ENCODE measurements at places on chromosomes 5 and 9.

DNA sequence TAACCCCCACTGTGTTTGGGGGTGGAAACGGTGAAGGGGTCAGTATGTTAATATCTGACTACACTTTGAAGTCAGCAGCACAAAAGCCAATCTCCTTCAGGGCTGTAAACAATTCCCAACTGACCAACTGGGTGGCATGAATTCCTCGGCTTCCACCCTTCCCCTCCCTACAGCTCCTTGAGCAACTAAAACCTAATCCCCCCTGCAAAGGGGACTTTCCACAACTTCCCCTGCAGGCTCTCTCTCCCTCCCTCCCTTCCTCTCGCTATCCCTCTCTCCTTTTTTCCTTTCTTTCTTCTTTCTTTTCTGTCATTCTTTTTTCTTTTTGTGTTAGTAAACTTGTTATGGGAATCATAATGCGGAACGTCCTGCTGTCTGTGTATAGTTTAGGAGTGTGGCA lies 65.1 kb upstream of the PTCH1 start:
- DNase-seq, result no peak

DNA sequence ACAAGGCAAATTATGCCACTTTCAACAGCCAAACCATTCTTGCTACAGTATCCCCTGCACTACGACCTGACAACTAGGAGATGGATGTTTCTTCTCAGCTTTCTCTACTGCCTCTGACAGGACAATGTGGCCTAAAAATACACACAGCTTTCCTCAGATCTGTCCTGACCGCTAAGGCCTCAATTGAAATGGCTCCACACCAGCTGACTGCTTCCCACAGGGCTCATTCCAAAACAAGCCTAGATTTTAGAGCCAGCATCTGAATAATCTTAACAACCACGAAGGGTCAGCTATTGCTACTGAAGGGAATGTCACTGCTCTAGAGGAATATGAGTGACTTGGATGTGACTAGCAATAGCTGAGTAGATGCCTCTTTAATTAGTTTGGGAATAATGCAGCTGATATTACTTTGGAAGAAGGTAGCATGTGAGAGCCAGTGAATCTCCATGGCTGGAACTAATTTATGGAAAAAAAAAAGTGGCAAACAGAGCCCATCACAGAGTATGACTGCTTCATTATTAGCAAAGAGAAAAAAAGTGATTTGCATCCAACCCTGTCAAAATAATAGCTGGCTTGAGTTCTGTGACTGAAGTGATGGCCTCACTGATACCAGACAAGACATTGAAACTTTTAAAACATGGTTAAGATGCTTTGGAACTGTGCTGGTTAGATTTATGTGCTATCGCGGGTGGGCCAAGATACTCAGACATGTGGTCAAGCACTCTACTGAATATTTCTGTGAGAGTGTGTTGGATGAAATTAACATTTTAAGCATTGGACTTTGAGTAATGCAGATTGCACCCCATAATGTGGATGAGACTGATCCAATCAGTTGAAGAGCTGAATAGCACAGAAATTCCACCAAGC lies 450.2 kb downstream of the NR2F1-AS1 start:
- peak; percentile 74 for DNase-seq

DNA sequence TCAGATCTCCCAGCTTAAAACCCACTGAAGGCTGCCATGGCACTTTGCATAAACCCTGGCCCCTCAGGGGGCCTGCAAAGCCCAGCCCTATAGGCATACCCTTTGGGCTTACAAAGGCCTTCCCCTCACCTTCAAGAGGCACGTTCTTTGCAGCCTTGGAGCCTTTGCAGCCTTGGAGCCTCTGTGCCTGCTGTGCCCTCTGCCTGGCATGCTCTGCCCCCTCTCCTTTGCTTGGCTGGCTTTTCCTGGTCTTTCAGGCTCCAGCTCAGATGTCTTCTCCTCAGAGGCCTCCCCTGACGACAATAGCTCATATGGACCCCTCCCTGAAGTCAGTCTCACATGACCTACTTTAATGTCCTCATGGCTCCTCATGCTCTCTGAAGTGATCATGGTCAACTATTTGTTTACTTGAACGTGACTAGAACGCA lies 60.3 kb downstream of the CXXC5 start:
- DNase-seq, result no peak

- no peak for DNase-seq
Measured at GRCh38 chr5:178458140-178458539, 132.1 kb downstream of the COL23A1 start.

- no peak for DNase-seq
Measured at GRCh38 chr9:11551106-11551505, 938.3 kb upstream of the PTPRD start.

DNA sequence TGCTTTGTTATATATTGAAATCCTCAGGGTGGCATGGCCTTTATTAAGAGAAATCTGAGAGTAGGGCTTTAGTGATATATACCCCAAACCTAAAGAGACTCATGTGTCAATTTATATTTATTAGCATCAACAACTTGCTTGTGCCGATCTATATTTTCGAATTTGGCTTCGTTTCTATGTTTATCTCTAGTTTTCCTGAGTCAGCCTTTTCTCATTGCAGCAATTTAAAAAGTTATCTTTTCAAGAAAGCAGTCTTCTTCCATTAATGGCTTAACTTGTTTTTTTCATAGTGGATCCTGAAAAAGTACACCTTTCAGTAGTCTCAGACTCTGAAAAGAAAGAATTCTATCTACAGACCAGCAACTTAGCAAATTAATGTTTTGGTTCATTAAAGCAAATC lies 99.9 kb upstream of the KCNN2 start:
- DNase-seq, result no peak

DNA sequence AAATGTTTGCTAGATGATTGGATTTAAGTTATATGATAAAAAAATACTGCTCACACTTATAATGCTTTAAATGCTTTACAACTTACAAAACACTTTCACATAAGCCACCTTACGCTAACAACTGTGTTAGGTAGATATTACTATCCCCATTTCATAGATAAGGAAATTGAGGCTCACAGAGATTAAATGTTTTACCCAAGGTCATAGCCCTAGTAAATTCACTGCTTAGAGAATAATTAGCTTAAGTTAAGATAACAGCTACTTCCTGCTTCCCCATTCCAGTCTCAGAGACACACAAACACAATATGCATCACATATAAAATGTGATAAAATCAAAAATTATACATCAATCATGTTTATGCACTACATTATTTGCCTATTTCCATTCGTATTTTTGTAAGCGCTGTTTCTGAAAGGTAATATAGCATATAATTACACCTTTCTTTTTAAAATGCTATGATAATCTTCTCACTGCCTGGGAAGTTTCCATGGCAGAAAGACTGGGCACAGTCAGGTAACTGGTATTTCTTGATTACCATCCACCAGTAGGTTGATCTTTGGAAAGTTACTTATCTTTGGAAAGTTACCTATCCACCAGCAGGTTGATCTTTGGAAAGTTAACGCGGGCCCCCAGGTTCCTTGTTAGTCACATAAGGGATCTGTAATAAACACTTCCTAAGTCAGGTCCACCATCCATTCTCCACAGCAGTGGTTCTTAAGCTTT lies 101.1 kb downstream of the NFIB start:
- no peak for DNase-seq

- no peak for DNase-seq
Measured at GRCh38 chr5:61205013-61205412, 42.7 kb upstream of the SMIM15 start.

DNA sequence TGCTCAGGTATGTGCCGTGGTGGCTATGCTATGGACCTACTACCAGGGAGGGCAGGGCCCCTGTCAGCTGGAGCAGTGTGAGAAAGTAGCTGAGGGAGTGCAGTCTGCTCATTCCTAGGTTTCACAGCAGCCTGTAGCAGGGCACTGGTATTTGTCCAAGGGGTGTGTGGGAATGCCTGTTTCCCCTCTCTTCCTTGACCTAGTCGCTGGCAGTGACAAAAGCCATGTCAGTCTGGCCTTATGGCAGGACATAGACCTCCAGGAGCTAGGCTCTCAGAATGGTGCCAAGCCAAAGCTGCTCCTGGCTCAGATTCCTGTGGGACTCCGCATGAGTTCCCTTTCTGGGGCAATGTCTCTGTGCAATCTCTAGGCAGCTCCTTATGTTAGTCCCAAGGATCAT lies 253.9 kb upstream of the TYRP1 start:
- no peak for DNase-seq

GRCh38 chr9:17470036-17470813 lies 108.6 kb upstream of the SH3GL2 start:
- DNase-seq, result no peak

DNA sequence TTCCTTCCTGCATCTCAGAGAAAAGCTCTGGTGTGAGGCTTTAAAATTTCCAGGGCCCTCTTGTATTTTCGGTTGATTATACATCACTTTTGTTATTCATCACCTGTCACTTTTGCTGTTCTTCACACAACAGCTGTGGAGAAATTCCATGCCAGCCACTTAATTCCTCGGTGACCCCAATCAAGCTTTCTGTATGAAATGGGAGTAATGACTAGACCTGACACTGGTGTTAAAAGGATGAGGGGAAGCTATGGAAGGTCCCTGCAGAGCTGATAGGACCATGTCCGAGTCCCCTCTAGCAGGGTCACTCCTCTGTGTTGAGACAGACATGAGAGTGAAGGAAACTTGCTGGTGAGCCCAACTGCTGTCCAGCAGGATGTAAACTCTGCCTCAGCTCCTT lies 59.7 kb downstream of the GPR21 start:
- DNase-seq, result no peak

- no peak for DNase-seq
Measured at GRCh38 chr5:115374057-115374775, 77.8 kb upstream of the CCDC112 start.

DNA sequence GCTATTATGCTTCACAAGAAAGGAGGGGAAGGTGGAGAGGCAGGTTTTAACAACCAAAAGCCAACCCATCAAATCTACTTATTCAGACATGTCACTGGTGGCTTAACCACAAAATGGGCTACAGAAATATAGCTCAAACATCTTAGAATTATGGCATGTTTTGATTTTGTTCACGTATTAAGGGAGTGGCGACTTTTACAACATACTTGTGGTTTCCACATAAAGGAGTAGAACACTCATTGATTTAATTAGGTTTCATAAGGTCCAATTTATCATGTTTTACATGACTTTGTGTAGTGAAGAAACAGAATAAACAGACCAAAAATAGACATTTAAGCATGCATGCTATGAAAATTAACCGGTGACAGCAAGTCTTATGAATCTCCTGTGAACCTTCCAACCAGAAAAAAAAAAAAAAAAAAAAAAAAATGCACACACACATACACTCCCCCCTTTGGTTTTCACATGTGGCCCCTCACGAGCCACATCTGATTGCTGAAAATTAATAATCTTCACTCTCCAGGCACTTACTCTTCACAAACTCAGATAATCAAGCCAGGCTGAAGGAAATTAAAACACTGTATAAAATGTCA lies 5.4 kb downstream of the ZNF608 start:
- DNase-seq, result no peak

DNA sequence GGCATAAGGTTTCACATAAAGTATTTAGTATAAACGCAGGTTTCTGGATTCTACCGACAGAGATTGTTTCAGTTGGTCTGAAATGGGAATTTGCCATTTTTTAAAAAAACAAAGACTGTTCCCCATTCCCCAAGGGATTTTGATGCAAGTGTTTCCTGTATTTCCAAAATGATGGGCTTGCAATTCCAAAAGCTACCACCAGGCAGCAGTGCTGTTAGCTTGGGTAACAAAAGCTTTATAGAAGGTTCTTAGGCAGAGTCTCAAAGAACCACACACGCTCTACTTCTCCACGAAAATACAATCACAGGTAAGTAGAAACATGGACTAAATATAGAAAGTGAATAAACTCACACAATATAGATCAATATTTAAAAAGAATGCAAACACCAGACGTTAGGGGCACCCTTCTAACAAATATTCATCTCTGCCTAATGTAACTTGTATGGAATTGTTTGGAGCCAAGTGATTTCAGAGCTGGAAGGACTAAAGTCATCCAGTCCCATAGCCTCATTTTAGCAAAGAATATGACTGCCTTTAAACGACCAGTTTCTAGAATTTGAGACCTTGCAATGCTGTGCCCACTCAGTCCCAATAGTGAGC lies 154.3 kb downstream of the SPOCK1 start:
- DNase-seq, result no peak

Measured in femur (tissue), 1 donor.